ENCODE measurements at places on chromosomes 5 and 9.

DNA sequence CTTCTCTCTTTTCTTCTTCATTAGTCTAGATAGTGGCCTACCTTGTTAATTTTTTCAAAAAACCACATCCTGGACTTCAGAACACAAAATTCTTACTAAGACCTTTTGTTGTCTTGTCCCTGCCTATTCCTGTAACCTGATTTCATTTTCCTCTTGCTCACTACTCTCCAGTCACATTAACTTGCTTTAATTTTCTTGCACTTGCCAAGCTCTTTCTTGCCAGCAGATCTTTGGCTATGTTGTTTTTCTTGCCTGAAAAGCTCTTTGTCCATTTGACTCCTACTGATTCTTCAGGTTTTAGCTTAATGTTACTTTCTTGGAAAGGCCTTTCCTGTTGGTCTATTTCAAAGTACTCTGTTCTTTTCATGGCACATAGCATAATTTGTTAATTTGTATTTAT lies 356.8 kb downstream of the OSTF1 start:
- no peak for DNase-seq

GRCh38 chr5:10604975-10605374 lies 41.1 kb downstream of the ANKRD33B start:
- DNase-seq = no peak

GRCh38 chr9:14500705-14501104 lies 186.8 kb upstream of the NFIB start:
- no peak for DNase-seq

DNA sequence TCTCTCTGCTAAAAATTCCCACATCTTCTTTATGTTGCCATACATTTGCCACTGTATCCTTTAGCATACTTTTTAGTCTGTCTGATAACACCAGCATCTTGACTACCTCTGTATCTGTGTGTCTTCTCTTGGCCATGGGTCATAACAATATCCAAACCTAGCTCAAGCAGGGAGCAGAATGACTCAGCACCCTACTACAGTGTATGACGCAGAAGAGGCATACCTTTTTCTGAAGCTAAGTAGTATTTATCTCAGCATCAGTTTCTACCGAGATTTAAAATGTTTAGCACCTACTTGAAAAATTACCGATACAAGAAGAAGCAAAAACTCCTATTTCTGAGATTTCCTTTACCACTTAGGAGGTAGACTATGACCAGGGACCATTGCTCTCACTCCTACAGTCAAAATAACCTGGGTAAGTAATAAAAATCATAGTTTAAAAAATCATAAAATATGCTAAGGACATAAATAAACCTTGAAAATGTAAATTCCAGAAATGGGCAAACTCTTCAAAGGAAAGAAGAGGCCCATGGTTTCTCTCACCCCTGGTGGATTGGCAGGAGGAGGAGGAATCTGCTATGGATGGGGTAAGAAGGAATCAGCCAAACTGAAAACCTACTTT lies 286.5 kb downstream of the MAST4 start:
- no peak for DNase-seq

- DNase-seq = no peak
Measured at GRCh38 chr9:134187110-134187531, 22.8 kb upstream of the RNU6ATAC start.

- DNase-seq = peak; percentile 29
Measured at GRCh38 chr5:96963267-96963666, 27.4 kb downstream of the LNPEP start.

- no peak for DNase-seq
Measured at GRCh38 chr9:134679616-134680392, 38.2 kb downstream of the COL5A1 start.

- no peak for DNase-seq
Measured at GRCh38 chr9:113992994-113993393, 85.1 kb downstream of the AMBP start.

DNA sequence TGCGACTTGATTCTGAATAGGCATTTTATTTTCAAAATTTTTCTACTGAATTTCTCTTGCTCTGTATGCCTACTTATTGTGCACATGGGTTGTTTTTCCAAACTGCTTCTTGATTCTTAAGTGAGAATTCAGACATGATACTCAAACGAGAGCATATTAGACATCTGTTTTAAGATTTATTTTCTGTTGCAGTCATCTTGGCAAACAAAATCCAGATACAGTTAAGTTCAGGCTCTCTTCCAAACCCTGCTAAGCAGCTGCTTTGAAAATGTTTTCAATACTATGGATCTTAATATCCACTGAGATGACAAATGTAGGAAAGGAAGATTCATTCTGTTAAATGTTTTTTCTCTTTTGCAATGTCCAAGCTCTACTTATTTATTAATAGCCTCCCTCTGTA lies 4.5 kb downstream of the TMEM215 start:
- no peak for DNase-seq

- no peak for DNase-seq
Measured at GRCh38 chr5:61308712-61309111, 23.3 kb upstream of the ZSWIM6 start.

- DNase-seq = no peak
Measured at GRCh38 chr5:151892393-151892792, 32.3 kb downstream of the GLRA1 start.

DNA sequence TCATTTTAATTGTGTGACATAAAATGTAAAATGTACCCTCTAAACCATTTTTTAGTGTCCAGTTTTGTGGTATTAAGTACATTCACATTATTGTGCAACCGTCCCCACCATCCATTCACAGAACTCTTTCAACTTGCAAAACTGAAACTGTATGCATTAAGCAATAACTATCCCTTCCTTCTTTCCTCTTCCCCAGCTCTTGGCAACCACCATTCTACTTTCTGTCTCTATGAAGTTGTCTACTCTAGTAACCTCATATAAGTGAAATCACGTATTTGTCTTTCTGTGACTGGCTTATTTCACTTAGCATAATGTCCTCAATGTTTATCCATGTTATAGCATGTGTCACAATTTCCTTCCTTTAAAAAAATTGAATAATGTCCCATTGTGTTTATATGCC lies 142.4 kb downstream of the C9orf152 start:
- no peak for DNase-seq

DNA sequence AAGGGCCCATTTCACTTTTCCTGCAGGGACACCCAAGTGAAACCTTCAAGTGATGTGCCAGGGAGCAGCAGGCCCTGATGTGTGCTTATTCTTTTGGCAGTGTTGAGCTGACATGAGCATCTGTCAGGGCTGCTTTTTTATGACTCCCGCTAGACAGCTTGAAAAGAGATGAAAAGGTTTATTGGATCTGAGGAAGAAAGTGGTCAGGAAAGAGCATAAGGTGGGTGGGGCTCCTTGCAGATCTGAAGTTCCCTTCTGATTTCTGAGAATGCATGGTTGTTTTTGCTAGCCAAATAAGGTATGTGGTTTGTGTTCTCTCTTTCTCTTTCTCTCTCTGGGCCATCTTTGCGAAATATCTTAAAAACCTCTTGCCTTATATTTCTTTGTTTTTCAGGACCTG lies 316.1 kb downstream of the DMRT2 start:
- peak; percentile 51 for DNase-seq
